ENCODE measurements at places on chromosomes 1 and 21.

GRCh38 chr1:51518586-51519047 is 449 bp downstream of the EPS15 start:
- DNase-seq, result peak; percentile 55

DNA sequence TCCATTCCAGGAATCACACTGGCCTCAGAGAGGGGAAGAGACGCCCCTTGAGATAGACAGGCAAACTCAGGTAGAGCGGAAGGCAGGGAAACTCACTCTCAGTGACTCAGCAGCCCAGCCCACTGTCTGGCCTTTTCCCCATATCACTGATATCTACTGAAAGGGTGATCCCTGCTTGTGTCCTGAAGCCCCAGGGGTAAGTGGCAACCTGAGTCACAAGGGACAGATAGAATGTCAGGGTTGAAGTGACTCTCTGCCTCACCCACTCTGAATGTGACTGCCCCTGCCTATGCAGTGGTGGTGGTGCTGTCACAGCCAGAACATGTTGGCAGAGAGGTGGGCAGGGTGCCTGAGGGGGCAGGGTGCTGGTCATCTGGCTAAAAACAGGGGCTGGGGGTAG is 157.5 kb upstream of the FGGY start:
- DNase-seq, result no peak

DNA sequence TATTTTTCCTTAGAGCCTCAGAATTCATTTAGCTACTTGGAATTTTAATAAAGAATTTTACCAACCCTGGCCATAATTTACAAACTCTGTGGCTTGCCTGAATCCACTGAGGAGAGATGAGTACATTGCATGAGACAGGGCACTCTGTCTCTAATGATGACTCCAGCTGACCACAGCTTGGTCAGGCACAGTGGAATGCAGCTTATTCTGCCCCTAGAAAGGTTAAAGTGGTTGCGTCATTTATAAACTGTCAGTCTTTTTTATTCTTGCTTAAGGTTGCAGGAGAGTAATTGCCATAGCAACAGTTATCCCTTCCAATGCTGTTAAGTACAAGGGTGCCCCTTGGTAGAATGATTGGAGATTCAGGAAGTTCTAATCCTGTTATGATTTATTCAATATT is 28.3 kb downstream of the PDE4B start:
- peak; percentile 89 for DNase-seq

DNA sequence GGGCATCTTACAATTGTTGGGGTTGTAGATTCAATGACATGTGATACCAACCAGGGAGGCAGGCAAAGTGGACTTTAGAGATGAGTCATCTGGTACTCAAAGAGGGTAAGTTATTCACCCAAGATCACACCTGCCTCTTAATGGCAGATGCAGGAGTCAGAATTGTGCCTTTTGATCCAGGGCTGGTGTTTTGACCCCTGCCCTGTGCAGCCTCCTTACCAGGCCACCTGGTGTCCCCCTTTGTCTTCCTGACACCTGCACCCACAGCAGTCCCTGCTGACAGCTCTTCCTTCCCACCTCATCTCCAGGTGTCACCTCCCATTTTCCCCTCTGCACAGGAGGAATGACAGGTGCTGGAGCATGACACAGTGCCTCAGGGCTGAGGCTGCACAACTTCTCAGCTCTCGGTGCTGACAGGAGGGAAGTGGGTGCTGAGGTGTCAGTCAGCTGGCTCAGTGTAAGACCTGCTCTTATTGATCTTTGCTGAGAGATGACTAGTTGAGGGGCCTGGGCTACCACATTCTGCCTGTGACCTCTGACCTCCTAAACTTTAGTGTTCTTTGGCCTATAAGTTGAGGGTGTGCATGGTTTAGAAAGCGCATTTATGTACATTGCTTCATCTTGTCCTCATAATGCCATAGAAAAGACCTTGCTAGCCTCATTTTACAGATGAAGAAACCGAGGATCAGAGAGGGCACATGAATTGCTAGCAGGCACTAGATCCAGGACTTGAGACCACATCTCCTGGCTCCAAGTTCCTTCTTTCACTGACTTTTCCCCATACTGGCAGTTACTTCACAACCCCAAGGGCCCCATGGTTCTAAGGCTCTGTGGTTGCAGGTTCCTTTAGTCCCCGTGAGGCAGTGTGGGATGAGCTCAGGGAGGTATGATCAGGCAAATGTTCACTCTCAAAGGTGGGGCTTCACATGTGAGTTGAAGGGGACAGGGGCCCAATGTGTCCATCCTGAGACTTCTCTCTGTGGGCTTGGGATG is 31.3 kb downstream of the CACNA1E start:
- DNase-seq, result no peak

GRCh38 chr21:34202553-34203372 is 129.4 kb downstream of the MRPS6 start:
- peak; percentile 19 for DNase-seq

DNA sequence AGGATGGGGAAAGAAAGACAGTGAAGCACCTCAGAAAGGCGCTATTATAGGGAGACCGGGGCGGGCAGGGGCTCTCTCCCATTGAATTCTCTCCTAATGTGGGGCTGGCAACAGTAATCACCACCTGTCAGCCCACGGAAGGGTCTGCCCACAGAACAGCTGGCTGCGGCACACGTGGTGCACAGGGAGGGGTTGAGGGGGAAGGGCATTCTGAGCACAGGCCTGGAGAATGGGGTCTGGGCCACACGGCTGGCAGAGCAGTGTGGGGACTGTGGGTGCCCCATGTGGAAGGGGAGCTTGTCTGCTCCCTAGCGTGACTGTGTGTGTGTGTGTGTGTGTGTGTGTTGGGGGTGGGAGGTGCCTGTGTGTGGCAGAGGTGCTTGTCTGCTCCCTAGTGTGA is 4.1 kb downstream of the OLFML3 start:
- DNase-seq, result no peak

GRCh38 chr1:169105434-169106094 is 926 bp upstream of the ATP1B1 start:
- DNase-seq, result peak; percentile 45

DNA sequence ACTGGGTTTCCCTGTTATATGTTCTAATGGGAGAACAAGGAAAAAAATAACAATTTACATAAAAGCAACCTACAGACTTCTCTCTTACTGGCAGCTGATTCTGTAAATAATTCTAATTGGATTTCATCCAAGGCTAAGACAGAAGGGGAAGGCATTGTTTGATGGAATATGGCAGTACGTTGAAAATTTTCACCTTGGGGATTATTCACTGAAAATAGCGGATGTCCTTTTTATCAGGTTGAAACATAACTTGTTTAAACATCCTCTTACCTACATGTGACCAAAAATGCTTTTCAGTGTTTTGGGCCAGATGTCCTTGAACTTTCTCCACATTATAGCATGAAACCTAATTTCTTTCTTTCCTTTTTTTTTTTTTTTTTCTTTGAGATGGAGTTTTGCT is 24.9 kb downstream of the TSNAX start:
- DNase-seq, result no peak

DNA sequence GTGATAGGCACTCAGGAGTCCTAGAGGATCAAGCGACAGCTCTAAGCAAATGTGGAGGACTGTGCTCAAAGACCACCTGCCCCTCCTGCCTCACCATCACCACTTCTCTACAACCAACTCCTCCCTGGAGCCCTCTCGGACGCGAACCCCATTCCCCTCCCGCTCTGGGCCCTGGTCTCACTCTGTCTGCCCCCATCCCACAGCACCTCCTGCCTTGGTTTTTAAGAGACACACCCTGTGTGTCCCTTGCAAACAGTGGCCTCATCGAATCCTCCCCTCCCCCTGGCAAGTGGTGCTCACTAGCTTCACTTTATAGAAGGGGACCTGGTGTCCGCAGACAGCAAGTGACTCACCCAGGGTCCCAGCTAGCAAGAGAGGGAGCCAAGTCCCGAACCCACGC is 28.8 kb downstream of the EPHA8 start:
- DNase-seq, result no peak

DNA sequence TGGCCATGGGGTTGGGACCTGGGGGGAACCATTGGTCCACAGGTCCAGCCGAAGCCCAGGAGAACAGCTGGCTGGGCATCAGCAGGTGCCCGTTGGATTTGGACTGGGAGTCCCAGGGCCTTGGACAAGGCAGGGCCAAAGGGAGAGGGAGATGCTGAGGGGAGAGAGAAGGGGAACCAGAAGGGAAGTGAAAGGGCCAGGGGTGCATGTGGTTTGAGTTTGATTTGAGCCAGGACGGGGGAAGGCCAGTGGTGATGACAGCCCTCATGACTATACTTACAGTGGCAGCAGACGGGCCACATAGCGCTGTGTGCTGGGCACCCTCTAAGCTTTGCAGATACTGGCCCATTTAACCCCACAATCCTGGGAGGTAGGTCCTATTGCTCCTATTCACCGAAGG is 18.8 kb downstream of the AGRN start:
- no peak for DNase-seq

All from GM03348 (cell line).